ENCODE measurements at places on chromosomes 6 and 20.
A peak's percentile ranks its signal among the peaks of the same experiment; 100 is the strongest.

GRCh38 chr6:28863604-28864325 lies 60.0 kb downstream of the TRIM27 start:
- peak; percentile 39 for DNase-seq

DNA sequence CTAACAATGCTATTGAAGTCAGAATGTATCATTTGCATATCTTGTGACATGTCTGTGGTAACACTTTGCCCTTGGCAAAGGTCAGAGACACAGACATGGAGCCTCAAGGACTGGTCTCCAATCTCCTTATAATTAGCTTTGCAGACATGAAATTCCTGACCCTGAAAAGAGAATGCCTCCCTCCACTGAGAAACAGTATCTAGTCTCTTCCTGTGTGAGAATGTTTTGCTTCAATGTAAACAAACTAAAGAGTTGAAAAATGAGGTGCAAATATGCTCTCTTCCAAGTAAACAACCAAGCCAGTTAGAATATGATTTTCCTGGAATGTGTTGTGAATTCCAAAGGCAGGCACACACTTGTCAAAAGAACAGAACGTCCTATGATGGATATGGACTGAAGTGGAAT lies 407.1 kb upstream of the MARCKS start:
- DNase-seq, result no peak

DNA sequence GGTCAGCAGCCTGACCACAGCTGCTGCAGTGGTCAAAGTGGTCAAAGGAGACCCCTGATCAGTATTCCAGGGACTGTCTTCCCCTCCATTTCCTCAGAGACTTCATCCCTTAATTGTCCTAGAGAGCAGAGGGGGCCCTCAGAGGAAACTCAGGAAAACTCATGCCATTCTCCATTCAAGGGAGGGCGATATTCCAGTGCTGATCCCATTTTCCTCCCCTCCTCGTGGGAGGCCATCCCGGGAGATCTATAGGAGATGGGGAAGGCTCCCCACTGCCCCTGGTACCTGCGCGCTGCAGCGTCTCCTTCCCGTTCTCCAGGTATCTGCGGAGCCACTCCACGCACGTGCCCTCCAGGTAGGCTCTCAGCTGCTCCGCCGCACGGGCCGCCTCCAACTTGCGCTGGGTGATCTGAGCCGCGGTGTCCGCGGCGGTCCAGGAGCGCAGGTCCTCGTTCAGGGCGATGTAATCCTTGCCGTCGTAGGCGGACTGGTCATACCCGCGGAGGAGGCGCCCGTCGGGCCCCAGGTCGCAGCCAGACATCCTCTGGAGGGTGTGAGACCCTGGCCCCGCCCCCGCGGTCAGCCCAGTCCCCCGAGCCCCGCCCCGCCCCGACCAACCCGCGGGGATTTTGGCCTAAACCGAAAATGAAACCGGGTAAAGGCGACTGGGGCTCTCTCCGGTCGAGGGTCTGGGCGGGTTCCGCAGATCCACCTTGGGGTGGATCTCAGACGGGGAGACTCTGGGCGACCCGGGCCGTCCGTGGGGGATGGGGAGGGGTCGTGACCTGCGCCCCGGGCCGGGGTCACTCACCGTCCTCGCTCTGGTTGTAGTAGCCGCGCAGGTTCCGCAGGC lies 878 bp downstream of the HLA-C start:
- no peak for DNase-seq

GRCh38 chr6:138455746-138456400 lies 43.4 kb downstream of the NHSL1 start:
- no peak for DNase-seq

DNA sequence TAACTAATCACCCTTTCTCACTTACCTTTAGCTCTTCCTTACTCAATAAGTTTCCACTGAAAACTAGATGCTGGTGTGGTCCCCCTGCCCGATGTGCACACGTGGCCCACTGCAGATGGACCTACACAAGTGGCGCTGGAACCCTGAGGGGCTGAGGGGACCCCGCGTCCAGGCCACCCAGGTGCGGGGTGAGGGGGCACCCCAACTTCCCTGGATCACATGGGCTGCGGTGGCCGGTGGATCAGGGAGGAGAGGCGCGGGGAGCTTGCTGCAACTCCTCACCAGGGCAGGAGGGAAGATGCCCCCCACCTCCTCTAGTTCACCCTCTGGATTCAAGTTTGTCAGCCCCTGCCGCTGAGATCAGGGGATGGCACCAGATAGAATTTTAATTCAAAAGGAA lies 12.5 kb upstream of the HLA-DOA start:
- DNase-seq, result no peak

- DNase-seq, result no peak
Measured at GRCh38 chr6:40893021-40893420, 146.0 kb downstream of the UNC5CL start.

GRCh38 chr6:12315292-12316081 lies 25.3 kb downstream of the EDN1 start:
- DNase-seq, result no peak

DNA sequence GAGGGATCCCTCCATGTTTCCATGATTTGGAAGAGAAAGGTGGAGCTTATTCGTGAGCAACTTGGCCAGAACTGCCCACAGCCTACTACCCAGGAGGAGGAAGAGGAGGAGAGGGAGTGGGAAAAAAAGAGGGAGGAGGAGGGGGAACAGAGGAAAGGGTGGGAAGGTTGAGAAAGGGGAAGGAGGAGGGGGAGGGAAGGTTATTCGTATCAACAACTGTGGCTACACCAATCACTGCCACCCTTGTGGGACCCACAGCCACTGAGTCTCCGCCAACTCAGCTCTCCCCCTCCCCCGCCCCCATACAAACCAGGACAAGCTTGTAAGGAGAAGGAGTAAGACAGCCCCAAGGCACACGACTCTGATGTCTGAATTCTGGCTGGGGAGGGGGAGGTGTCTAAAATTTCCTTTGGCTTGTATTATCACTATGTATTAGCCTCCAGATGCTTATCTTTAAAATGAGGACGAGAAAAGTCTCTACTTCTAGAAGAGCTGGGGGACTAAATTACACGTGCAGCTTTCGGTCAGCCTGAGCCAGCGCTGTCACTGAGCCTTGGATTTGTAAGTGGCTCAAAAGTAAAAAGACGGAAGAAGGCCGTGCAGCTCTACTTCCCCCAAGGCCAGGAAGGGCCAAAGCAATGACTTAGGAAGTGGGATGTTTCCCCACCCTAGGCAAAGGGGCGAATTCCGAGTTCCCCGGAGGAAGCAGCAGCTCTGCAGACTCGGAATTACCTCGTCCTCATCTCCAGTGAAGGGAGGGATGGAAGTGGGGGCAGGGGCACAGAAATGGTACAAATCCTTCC lies 1.0 kb downstream of the FKBP1A start:
- DNase-seq, result no peak

DNA sequence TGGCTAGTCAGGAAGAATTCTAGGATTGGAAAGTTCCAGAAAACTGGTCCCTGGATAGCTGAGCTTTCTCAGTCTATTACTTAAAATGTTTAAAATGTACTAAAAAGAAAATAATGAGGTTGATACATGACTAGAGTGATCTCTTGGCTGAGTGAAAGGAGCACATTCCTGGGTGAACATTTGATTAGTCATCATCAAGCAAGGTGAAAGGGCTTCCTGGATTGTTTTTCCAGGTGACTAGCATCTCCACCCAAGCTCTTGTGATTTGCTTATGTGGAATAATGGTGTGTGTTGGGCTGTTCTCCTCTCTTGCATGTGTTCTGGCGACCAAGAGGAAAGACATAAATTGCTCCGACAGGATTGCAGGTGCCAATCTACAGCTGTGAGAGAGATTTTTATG lies 42.9 kb downstream of the PKIB start:
- no peak for DNase-seq

- no peak for DNase-seq
Measured at GRCh38 chr20:47391276-47392010, 34.9 kb upstream of the ZMYND8 start.

GRCh38 chr6:28078050-28078449 lies 2.3 kb upstream of the ZNF165 start:
- DNase-seq, result no peak

- no peak for DNase-seq
Measured at GRCh38 chr6:105726902-105727655, 324.2 kb upstream of the PREP start.

- no peak for DNase-seq
Measured at GRCh38 chr6:139748353-139749146, 374.1 kb upstream of the CITED2 start.

DNA sequence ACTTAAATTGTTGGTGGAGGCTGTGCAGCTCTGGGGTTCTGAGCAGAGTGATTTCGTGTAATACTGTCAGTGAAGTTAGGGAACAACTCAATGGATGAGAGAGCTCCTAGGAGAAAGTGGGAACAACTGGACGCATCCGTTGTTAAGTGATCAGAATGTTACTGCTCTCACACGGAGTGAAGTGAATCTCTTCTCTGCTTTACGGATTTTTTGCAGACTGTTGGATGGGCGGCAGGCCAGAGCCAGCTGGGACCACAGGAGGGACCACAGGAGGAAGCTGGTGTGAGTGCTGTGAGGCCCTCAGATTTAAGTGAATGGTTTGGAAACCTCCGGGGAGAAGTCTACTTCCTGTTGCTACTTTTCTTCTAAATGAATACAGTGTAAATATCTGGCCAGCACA lies 23.7 kb upstream of the PPP1R14C start:
- no peak for DNase-seq

DNA sequence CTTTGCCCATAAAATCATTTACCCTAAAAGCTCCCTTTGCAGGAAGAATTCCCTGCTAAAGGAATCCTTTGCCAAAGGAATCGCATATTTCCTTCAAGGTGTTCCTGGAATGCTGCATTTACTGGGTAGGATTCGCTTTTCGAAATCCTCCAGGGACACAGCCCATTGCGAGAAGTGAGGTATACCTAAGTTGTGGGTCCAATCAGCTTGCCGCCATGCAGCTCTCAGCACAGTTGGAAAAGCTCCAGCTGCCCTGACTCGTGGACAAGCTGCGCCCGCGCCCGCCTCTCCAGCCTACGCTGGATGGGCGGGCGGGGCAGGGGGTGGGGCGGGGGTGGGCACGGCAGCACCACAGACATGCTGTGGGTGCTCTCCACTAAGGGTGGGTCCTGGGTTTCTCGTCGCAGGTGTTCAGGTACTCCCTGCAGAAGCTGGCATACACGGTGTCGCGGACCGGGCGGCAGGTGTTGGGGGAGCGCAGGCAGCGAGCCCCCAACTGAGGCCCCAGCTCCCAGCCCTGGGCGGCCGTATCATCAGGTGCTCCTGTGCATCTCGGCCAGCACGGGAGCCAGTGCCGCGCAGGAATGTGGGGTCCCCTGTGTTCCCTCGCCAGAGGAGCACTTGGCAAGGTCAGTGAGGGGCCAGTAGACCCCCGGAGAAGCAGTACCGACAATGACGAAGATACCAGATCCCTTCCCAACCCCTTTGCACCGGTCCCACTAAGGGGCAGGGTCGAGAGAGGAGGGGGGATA lies 1.4 kb downstream of the NNAT start:
- DNase-seq, result no peak

All from BJ (cell line).